Activated CD4-positive, alpha-beta T cell treated with anti-CD3 and anti-CD28 coated beads for 1 hour (primary cell): ENCODE measurements at places on chromosomes 3 and 15.

GRCh38 chr3:52879090-52879489 lies 18.3 kb downstream of the STIMATE start:
- DNase-seq, result no peak

DNA sequence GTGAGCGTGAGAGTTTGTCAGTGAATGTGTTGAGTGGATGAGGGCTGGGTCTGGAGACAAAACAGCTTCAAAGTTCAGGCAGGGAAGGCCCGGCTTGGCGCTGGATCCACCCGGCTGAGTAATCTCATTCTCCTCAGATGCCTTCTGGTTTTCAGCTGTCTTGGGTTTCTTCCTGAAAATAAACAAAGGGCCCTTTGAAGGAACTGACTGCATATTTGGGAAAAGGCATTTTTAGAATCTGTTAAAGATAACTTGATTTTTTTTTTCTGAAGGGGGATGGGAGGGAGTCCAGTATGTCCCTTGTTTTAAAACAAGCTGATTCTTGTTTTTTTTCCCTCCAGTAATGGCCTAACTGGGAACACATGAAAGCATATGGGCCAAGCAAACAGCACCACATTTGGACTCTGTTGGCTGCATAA lies 86.4 kb downstream of the TIGIT start:
- DNase-seq, result no peak

- DNase-seq, result no peak
These were observed 19.2 kb downstream of the CLDN11 start for GRCh38 chr3:170437696-170438407.

DNA sequence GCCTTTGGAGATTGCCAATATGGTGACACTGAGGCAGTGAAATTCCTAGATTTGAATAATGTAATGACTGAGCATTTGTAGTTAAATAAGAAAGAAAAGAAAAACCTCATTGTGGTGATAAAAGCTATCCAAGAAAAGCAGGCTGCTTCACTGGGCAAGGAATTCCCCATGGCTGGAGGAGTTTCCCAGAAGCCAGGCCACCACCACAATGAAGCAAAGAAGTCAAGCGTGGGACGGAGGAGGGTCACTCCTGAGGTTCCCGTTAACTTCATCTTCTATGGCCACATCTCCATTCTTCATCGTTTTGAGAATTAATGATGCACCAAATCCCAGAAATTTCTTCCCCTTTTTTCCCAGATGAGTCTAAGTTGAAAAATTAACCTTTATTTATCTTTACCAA lies 185.8 kb upstream of the BCL6 start:
- DNase-seq, result no peak

DNA sequence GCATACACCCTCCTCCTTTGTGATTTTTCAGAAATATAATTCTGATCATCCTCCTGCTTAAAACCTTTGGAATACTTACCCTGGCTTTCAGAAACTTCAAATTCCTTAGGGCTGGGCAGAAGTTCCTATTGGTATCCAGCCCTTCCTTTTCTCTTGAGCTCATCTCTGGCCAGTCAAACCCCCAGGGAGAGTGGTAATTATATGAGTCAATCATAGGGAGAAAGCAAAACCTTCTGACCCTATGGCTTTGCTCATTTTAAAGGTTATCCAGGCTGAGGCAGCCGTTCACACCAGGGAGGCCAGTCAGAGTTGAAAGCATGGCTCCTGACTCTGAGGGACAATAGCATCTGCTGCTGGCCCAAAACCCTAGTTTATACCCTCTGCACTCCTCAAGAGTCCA lies 23.9 kb upstream of the CTNNB1 start:
- no peak for DNase-seq

DNA sequence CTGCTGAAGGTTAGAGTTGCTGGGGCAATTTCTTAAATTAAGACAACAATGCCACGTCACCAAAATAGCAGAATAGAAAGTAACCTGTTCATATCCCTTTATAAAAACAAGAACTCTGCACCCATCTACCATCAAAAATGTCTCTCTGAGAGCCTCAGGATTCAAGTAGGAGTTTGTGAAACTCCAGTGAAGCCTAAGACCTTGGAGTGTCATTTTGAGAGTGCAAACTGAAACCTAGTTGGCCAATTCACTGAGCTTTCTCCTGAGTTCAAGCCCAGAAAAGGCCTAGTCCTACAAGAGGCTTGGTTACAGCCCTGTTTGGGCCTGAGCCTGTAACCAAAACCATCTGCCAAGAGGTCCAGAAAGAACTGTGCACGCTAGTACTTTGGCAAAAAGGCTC lies 335.1 kb downstream of the EFHB start:
- no peak for DNase-seq

GRCh38 chr3:132268956-132269355 lies 48.3 kb upstream of the ACP3 start:
- no peak for DNase-seq

DNA sequence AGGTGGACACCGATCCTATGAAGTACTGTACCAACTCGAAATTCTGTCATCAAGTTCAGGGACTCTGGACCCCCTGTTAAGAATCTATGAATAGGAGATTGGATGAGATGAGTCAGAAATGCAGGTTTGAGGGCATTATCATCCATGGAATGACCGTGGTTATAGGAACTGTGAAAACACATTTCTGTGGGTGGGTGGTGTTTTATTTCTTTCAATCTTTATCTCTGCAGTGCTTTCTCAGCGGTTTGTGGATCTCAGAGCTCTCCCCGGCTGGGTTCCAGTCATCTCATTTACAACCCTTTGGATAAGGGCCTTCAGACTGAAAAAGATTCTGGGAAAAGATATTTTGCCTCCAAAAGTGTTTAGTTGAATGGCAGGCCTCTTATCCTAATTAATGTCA lies 5.4 kb upstream of the ABHD17C start:
- no peak for DNase-seq

DNA sequence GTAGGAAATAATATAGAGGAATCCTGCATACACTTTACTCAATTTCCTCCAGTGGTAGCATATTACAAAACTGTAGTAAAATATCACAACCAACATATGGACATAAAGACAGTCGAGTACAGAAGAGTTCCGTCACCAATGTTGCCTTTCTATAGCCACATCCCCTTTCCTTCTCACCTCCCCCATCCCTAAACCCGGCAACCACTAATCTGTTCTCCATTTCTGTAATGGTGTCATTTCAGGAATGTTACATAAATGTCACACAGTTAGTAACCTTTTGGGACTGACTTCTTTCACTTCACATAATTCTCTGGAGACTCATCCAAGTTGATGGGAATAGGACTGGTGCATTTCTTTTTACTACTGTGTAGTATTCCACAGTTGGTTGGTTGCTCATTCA lies 41.4 kb upstream of the ATG7 start:
- no peak for DNase-seq

- DNase-seq, result no peak
These were observed 68.7 kb downstream of the CHRD start for GRCh38 chr3:184448321-184449160.

GRCh38 chr3:149391960-149392359 lies 14.5 kb upstream of the TM4SF1 start:
- no peak for DNase-seq

DNA sequence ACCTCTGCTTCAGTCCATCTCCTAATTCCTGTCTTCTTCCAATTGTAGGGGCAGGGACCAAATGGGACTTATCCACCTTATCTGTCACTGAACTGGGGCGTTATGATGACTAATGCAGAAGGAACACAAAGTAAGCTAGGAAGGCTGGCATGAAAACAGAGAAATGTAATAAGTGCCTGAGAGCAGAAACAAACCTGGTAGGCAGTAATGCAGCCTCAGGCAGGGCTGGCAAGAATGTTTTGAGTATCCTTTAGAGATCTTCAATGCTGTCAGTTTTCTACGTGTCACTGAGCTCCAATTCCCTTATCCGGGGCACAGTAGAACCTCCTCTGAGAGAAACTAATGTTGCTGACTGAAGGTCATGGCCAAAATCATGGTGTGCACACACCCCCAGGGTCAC lies 246.2 kb upstream of the TBL1XR1 start:
- DNase-seq, result no peak

DNA sequence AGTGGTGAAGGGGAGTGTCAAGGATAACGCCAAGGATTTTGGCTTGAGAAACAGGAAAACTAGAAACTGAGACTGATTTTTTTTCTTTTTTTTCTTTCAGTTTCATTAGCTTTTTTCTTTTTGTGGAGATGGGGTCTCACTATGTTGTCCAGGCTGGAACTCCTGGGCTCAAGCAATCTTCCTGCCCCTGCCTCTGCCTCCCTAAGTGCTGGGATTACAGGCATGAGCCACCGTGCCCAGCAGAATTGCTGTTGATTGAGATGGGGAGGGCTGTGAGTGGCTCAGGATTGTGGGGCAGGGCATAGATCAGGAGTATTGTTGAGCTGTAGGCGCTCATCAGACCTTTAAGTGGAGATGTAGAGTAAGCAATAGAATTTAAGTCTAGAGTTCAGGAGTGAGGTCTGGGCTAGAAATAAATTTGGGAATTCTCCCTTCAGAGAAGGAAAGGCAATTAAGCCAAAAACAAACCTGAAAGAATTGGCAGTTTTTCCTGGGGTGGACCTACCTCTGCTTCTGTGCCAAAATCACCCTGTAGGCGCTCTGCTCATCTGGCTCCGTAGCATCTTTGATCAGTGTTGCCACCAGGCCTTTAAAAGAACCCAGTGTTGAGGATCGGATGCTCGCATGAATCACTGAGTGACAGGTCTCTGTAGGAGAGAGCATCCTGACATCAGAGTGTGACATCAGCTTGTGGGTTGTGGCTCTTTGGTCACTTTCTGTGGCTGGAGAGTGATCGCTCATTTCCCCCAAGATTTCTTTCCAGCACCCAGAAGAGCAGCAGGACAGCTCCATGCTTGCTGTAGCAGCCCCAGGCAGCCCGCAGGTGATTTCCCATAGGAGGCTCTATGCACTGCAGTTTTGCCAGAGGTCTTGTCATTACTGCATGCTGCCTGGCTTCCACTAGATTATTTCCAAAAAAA lies 15.8 kb downstream of the ABHD17C start:
- DNase-seq, result no peak

DNA sequence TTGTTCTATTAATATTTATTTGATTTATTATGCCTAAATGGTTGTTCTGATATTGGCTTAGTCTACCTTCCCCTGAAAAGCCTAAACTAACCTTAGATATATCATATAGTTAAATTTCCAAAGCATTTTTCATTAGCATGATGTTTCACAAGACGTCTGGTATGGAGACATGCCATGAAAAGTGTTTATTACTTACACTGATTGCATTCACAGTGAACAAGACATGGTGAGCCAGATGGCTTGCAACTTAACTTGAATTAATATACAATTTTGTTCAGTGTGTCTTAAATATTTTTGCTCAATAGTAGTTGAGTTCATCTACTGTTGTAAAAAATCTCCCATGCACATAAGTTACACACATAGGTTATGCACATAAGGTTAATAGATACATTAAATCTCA lies 758.4 kb downstream of the NSUN3 start:
- no peak for DNase-seq

GRCh38 chr3:16151109-16151508 lies 23.4 kb upstream of the GALNT15 start:
- DNase-seq, result no peak

DNA sequence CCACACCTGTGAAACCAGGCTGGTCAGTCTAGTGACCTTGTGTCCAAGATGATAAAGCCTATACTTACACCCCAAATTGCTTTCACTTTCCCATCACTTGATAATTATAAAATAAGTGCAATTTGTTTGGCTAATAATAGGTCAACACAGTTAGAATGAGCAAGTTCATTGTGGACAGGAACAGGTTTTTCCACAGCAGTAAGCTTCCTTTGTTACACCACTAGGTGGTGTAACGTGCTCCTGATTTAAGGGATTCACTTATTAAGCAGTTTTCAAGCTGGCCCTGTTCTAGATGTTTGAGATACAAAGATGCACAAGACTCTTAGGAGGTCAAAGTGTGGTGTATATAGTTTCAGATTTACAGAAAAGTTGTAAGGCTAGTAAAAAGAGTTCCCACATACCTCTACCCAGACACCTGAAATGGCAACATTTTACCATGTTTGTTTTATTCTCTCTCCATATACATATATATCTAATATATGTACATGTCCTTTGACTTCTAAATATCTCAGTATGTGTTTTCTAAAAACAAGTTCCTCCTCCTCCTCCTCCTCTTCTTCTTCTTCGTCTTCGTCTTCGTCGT lies 6.8 kb upstream of the MFSD1 start:
- no peak for DNase-seq

DNA sequence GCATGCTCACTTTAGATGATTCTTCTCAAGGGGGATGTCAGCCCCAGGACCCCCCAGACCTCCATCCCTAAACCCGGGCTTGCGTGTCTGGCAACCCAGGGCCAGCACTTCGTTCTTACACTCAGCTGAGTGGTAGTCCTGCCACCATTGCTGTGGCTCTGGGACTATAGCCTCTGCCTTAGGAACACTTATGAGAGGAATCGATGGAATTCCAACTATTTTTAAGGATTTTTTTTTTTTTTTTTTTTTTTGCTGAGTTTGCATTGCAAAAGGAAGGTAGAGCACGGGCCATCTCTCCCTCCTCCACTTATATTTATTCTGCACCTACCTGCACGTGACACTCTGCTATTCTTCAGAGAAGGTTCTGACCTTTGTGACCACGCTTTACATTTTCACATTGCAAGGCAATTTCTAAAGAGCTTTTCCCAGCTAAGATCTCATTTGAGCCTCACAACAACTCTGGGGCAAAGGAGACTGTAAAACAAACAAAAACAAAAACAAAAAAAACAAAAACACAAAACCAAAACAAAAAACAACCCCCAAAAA lies 113.9 kb downstream of the LPP start:
- no peak for DNase-seq
